ENCODE measurements at places on chromosomes 2 and 18.

DNA sequence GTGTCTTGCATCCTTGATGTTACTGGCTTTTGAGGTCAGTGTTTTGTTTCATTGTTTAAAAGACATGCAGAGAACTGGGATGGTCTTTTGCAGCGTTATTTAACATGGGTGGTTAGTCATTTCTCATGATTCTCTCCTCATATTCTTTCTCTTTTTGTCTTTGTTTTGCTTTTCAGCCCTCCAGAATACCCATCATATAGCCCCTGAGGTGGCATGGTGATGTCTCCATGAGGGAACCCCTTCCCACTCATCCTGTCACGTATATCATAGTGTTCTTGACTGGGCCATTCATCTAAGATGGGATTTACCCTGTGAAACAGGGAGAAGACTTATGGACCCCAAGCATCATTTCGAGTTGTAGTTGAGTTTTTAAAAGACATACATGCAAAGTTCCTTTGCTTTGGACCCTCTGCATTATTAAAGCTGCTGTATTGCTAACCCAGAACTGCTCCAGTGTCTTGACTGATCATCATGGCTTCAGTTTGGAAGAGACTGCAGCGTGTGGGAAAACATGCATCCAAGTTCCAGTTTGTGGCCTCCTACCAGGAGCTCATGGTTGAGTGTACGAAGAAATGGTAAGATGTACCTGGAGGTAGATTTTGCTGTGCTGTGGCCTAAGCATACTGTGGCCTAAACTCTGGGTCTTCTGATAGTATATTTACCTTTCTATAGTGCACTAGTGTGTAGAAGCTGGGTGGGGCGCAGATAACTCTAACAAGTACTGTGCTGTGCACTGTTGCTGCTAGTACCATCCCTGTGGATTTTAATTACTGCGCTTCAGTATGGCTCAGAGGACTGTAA lies 1.4 kb downstream of the EHBP1 start:
- no peak for DNase-seq

- no peak for DNase-seq
These were observed 25.5 kb downstream of the VRK2 start for GRCh38 chr2:58072102-58072501.

GRCh38 chr2:151927501-151928221 lies 99.4 kb upstream of the ARL5A start:
- DNase-seq, result no peak

- DNase-seq, result no peak
These were observed 162.1 kb downstream of the SEPTIN10 start for GRCh38 chr2:109451671-109452070.

- no peak for DNase-seq
These were observed 86.5 kb upstream of the UGP2 start for GRCh38 chr2:63755216-63755615.
